Stimulated activated naive CD8-positive, alpha-beta T cell treated with anti-CD3 and anti-CD28 coated beads, Interleukin-15, Interleukin-2, amounts not matched to agents 100 U/mL and 50 U/mL, for 24 hours (primary cell): ENCODE measurements at places on chromosomes 16 and 17.

DNA sequence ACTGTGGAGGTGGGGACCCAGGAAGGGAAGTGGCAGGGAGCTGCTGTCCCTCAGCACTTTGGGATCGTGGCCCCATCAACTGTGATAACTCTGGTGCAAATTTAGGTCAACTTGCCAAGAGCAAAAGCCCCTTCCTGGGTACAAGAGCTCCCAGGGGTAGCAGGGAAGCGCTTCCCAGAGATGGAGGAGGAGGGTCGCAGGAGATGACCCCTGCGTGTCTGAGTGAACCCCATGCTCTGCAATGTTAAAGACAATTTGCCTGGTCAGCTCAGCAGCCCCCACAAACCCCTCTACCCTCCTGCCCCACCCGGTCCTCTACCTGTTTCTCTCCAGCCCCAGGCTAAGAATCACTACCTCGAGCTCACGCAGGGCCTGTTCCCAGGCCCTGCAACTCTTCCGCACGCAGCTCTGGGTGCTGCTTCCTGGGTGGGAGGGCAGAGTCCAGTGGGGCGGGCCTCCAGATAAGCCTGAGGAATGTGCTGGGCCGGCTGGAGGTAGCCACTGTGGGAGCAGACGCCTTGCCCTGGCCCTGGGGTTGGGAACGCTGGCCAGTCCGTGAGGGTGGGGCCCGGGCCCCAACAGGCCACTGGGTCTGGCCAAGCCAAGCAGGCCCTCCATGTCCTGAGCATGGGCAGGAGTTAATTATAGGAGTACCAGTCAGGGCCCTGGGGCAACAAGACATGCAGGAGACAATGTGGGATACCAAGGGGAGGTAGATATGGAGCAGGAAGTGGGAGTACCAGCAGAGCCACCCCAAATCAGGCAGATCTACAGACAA lies 6.1 kb downstream of the DOK4 start:
- no peak for DNase-seq

DNA sequence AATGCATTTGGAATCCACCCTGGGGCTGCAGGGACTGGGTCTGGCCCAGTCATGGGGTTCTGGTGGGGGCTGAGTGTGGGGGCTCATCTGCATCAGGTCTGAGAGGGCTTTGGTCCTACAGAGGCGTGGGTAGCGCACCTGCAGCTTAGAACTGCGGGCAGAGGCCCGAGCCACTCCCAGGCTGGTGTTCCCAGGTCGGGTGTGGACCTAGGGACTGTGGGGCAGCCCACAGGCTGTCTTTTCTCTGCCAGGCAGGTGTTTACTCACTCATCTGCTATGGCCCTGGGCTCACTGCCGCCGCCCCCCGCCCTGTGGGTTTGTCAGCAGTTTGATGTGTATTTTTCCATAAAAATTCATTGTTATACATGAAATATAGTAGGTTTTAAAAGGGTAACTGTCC lies 27.0 kb upstream of the DOC2B start:
- no peak for DNase-seq

DNA sequence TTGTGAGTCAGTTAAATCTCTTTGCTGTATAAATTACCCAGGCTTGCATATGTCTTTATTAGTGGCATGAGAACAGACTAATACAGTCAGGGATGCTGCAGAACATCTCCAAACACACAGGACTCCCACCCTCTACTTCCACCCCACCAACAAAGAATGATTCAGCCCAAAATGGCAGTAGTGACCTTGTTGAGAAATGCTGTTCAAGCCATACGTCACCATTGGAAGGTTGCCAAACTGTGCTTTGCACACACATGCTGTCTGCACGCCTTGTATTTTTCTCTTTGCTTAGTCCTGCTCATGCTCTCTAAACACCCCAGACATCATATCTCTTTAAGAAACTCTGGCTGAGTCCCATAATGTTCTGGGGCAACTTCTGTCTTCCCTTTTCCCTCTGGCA lies 589.6 kb downstream of the WWOX start:
- DNase-seq = no peak

GRCh38 chr17:6474376-6474775 lies 30.1 kb downstream of the PIMREG start:
- DNase-seq = no peak

DNA sequence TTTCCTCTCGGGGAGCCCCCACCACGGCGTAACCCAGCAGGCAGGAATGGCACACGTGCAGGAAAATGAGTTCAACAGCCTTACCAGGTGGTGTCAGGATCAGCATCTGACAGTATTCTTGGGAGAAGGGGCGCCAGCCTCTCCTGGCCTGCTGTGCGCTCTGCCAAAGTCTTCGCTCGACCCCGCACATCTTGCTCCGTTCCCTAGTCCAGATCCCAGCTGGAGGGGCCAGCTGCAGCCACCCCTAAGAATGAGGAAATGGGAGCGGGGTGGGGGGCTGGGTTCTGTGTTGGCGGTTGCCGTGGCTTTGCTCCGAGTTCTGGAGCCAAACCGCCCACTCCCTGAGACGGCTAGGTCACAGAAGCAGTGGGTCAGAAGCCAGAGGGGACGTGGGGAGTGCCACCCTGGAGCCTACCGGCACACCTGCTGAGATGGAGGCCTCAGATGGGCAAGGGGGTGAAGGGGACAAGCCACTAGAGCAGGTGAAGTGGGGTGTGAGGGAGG lies at the start of gene CHCT1:
Gene CHCT1 (plus strand): TSS at position 328 of the 504 bp plus-strand sequence. CDS start 104 bp downstream, at position 432.
- no peak for DNase-seq

- DNase-seq = no peak
Observed at GRCh38 chr17:9261081-9262012, 240.0 kb downstream of the NTN1 start.

DNA sequence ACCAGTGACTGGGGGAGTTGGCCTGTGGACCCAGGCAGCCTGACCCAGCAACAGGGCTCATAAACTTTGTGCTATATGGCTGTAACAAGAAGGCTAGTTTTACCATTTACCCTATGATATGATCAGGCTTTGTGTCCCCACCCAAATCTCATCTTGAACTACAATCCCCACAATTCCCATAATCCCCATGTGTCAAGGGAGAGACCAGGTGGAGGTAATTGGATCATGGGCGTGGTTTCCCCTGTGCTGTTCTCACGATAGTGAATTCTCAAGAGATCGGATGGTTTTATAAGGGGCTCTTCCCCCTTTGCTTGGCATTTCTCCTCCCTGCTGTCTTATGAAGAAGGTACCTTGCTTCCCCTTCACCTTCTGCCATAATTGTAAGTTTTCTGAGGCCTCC lies 111.2 kb upstream of the NLRP1 start:
- no peak for DNase-seq

DNA sequence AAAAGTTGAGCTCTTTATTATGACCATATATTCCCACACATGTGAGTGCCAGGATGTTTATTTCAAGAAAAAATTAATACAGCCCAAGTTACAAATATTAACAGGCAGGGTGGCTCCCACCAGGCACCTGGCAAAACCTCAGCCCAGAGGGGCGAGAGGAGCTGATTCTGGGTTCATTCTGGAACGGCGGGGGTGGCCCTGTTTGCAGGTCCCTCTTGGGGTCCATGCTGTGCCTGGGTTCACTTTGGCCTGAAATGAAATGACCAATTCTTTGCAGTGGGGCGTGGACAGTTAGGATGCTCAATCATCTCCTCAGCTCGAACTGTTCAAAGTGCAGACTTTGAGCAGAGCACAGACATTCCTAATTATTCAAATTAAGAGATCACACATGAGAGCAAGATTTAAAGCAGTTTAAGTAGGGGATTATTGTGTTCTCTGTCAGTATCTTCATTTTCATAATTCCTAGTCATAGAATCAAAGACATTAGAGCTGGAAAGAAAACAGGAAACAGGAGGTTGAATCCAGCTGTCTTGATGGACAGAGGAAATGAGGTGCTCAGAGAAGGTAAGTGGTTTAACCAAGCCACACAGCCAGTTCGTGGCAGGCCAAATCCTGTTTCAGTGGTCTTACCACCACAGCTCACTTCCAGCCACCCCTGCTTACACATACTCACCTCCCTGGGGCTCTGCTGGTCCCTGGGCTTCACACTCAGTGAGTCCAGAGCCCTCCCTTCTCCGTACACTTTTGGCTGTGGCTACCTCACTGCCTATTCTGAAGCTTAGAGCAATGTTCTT lies 363.9 kb upstream of the TNRC6C start:
- peak; percentile 28 for DNase-seq

DNA sequence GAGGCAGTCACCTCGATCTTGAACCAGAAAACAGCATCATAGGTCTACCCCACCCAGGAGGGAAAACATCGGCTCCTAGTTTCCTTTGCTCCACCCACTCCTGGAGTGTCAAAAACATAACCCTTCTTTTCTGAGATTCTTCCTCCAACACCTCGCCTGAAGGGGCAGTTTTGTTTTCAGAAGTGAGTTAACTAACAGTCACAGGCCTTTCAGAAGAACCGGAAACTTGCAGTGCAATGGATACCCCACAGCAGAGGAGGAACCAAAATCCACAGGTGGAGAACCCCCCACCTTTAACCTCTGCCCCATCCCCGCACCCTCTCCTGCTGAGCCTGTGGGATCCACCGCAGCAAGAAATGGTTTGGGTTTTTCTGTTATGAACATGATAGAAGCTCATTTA lies 7.8 kb upstream of the TEX2 start:
- DNase-seq = no peak

DNA sequence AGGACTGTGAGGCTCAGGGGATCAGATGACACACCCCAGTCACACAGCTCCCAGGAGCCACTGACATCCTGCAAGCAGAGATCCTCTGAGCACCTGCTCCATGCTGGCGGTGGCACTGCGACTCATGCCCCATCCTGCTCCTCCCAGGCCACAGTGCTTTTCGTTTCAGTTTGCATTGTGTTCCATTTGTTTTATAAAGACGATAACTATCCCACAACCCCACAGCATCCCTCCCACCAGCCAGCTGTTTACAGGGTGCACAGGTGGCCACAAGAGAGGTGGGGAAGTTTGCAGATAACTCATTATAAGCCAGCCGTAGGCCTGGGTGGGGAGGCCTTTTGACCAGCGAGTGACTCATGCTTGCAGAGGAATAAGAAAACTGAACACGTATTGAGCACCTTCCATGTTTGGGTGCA lies 28.2 kb downstream of the BCO1 start:
- DNase-seq = peak; percentile 10

- no peak for DNase-seq
Observed at GRCh38 chr17:73021771-73022170, 70.7 kb downstream of the SLC39A11 start.

DNA sequence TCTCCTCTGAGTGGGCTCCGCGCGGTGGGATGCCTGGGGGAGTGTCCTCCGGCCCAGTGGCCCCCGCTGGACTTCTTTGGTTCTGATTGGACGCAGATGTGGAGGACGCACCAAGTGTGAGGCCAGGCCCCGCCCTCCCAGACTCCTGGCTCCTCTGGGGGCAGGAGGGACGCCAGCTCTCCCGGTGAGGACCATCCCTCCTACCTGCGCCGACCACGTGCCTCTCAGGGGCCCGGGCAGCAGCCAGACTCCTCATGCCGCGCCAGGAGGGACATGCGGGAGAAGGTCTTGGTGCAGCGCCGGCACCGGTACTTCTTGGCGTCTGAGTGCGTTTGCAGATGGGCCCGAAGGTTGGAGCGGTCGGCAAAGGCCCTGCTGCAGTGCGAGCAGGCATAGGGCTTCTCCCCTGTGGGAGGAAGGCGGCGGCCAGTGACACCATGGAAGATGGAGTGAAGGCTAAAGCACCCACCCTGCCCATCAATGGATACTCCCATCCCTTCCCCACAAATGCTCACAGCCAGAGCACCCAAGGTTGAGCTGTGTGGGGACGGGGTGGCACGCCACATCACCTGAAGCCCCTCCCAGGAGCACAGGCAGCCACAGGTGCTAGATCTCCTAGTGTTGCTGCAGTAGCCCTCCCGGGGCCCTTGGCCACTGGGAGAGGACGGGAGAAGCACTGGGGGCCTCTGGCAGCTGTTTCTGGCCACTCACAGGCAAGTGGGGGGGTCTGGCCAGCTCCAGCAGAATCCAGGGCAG lies 7.9 kb downstream of the SNAI3 start:
- DNase-seq = no peak

GRCh38 chr16:26550111-26550610 lies 516.6 kb upstream of the C16orf82 start:
- DNase-seq = no peak

DNA sequence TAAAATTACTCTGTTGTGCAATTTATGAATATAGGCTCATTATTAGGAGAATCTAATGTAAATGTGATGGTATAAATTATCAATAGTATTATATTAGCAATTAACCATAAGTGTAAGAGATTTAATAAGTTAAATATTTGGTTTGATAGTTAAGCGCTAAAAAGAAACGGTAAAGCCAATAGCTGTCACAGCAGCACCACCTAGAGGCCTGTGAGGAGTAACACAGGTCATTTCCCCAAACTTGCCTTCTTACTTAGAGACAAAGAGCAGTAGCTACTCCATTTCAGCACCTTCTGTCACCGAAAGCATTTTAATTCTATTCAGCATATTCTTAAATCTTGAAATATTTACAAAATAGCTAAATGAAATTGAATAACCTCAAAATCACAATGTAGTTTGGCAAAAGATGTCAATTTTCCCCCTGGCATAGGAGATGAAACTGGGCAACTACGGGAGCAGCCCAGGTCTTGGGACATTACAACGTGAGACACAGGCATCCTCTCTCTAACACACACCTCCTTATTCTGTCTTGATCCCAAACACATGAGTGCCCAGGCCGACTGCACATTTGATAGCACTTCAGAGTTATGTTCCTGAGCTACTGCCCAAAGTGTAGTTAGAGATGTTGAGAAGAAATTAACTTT lies 14.3 kb upstream of the DYNLRB2 start:
- DNase-seq = peak; percentile 57

DNA sequence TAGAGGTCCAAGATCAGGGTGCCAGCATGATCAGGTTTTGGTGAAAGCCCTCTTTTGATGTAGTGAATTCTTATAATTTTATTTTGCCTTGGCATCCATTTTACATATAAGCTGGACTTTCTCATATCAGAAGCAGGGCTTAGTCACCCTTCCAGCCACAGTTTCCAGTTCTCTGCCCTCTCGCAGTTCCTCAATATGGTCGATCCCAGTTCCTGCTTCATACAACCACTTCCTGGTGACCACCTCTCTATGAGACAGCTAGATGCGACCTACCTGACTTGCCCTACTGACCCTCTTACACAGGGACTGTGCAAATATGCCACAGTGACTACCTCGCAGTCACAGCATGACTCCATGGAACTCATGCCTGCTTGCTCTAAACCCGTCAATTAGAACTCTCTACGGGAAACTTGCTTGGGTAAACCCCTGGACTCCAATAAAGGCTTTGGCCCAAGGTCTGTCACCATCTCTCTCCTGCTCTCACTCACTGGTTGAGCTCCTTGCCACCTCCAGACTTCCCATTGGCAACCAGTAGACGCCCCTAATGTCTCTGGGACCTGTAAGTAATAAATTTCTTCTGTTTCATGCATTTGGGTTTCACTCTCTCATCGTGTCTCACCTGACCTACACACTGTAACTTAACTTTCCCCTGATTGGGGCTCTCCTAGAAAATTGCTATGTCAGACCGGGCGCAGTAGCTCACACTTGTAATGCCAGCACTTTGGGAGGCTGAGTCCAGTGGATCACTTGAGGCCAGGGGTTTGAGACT lies 21.4 kb downstream of the CD300LG start:
- no peak for DNase-seq

- peak; percentile 53 for DNase-seq
Observed at GRCh38 chr16:2149630-2150417, 1.4 kb downstream of the RAB26 start.

GRCh38 chr17:29042679-29043538 lies at the start of gene PIPOX:
PIPOX (plus strand) TSS chr17:29043141; CDS start chr17:29043226, 85 bp downstream.
- peak; percentile 12 for DNase-seq

- no peak for DNase-seq
Observed at GRCh38 chr16:27491894-27492587, 57.7 kb downstream of the GTF3C1 start.

GRCh38 chr17:28968231-28968913 lies 17.1 kb upstream of the PHF12 start:
- no peak for DNase-seq
